ENCODE measurements at places on chromosomes 13 and 19. TPM values are rescaled to one million over a fixed set of nuclear protein-coding genes. Genes with fewer than 3 reads are reported as not detected.

KCNC3 gene
- 0.37 TPM for total RNA-seq

- H3K27me3 ChIP-seq, result no peaks in the 10 kb centered on the region
- no peak overlapping the region for H3K4me3 ChIP-seq
- peak overlapping the region; percentile 65 for H3K27ac ChIP-seq
- H3K4me1 ChIP-seq, result no peaks in the 10 kb centered on the region
- DNase-seq, result no peak
Observed at GRCh38 chr13:110024645-110024980, 238.2 kb upstream of the IRS2 start.

GRCh38 chr19:30450835-30451321 is 78.7 kb downstream of the ZNF536 start:
- H3K27ac ChIP-seq, result peak overlapping the region; percentile 55
- H3K27me3 ChIP-seq, result no peaks in the 10 kb centered on the region
- H3K4me1 ChIP-seq, result no peaks in the 10 kb centered on the region
- no peaks in the 10 kb centered on the region for H3K36me3 ChIP-seq

DNA sequence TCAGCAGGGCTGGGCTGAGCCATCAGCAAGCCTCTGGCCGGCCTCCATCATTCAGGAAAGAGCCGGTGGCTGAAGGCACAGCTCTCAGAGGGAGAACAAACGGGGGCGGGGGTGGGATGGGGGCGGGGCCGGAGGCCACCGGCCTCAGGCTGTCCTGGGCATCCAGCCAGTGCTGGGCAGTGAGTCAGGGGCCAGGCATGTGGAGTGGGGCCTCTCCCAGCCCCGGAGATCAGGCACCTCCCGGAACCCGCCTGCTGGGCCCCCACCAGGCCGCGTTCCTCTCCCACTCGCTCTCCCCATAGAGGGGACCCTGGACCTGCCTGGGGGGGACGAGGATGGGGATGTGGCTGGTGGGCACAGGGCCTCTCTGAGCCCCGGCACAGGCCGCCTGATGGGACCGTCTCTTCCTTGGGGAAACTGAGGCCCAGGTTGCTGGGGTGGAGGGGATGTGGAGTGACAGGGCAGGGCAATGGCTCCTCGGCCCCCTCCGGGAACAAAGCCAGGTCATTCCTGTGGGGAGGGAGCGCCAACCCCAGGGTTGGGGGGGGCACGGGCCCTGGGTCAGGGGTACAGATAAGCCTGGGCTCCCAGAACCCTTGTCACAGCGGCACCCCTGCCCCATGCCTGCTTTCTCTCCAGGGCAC is 12.9 kb downstream of the SPC24 start:
- H3K4me3 ChIP-seq, result peak overlapping the region; percentile 4
- DNase-seq, result peak; percentile 75
- H3K27me3 ChIP-seq, result no peaks in the 10 kb centered on the region
- peak overlapping the region; percentile 96 for H3K27ac ChIP-seq
- no peaks in the 10 kb centered on the region for H3K36me3 ChIP-seq
- peaks cover 34% of the 10 kb centered on the region for H3K4me1 ChIP-seq

DNA sequence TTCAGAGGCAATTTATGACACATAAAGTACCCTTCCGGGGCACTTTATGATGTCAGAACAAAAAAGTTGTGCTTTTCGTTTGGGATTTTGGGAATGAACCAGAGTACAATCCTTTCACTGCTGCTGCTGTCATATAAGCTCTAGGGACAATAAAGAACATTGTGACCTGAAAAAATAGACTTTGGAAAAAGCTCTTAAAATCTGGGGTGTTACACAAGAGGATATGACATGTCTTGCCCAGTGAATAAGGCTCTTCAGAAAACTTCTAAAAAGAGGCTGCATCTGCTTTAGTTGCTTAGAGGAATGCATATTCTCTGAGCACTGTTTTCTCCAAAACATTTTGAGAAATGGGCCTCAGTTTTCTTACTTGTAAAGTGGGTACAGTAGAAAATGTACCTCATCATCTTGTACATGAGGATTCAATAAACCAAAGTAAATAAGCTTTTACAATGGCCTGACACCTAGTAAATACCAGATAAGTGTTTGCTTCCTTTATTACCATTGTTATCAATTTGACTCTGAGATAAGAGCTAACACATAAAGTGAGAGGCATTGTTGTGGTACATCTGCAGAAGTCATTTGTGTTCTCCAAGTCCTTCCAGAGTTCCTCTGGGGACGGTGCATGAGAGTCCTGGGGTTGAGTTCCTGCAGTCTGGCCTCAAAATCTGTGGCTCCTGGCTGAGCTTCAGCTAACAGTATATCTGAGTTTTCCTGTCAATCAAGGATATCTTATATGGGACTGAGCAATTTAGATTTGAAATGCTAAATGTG is 67.4 kb upstream of the EDNRB start:
- no peaks in the 10 kb centered on the region for H3K4me1 ChIP-seq
- H3K4me3 ChIP-seq, result no peak overlapping the region
- no peak for DNase-seq
- H3K36me3 ChIP-seq, result no peaks in the 10 kb centered on the region
- no peaks in the 10 kb centered on the region for H3K27me3 ChIP-seq

C2CD4C gene
- 0.79 TPM for total RNA-seq

DNA sequence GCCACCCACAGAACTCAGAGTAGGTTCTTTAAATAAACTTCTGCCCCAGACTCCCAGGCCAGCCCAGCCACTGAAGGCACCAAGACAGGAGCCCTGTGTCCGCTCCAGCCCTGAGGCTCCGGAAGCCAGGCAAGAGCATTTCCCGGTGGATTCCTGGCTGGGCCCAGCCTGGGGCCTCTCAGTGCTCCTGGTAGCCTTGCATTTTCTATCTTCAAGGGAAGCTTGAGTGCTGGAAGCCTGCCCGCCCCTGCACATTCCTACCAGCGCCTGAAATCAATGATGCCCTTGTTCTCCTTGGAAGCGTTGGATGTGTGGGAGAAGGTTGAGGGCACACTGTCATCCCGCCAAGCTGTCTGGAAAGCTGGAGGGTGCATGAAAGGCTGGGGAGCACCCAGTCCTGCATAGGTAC is 70.3 kb downstream of the ALOX5AP start:
- DNase-seq, result no peak
- no peak overlapping the region for H3K27ac ChIP-seq
- H3K4me3 ChIP-seq, result no peak overlapping the region
- H3K27me3 ChIP-seq, result no peaks in the 10 kb centered on the region
- H3K36me3 ChIP-seq, result no peaks in the 10 kb centered on the region

PNMA8B gene
- 0.37 TPM for total RNA-seq

GRCh38 chr13:99800011-99800410 is 171.6 kb downstream of the ZIC5 start:
- H3K36me3 ChIP-seq, result no peaks in the 10 kb centered on the region
- no peak overlapping the region for H3K27ac ChIP-seq
- no peaks in the 10 kb centered on the region for H3K4me1 ChIP-seq
- H3K4me3 ChIP-seq, result no peak overlapping the region
- H3K27me3 ChIP-seq, result no peaks in the 10 kb centered on the region

DNA sequence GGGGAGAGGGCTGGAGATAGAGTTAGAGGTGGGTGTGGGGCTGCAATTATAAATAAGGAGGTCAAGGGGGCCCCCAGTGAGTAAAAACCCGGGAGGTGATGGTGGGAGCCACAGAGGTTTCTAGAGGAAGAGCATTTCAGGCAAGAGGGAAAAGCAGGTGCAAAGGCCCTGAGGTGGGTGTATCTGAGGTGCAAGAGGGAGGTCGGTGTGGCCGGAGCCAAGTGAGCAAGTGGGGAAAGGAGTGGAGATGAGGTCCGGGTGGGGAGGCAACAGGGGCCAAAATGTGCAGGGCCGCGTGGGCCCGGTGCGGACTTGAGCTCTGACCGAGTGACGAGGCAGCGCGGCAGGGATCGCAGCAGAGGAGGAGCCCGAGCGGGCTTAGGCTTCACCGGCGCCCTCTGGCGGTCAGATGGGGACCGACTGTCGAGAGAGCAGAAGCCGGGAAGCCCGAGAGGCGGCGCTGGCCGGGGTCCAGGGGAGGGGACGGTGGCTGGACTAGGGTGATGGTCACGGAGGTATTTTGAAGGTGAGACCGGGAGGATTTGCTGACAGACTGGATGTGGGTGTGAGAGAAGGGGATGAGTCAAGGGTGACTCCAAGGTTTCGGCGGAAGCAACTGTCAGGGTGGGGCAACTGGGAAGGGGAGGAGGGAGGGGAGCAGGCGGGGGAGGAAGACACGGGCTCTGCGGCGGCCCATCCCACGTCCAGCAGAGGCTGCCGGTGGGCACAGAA is 17.7 kb upstream of the SPACA4 start:
- no peak overlapping the region for H3K4me3 ChIP-seq
- H3K4me1 ChIP-seq, result peaks cover 15% of the 10 kb centered on the region
- peak; percentile 95 for DNase-seq
- H3K27ac ChIP-seq, result peak overlapping the region; percentile 48
- H3K36me3 ChIP-seq, result no peaks in the 10 kb centered on the region
- no peaks in the 10 kb centered on the region for H3K27me3 ChIP-seq

HSD17B14 gene
- 3.5 TPM for total RNA-seq

USPL1 gene
- 8.6 TPM for total RNA-seq

GAPDHS gene
- not detected for total RNA-seq

- no peak overlapping the region for H3K27ac ChIP-seq
- no peak for DNase-seq
- H3K27me3 ChIP-seq, result no peaks in the 10 kb centered on the region
- H3K36me3 ChIP-seq, result no peaks in the 10 kb centered on the region
- H3K4me1 ChIP-seq, result no peaks in the 10 kb centered on the region
Observed at GRCh38 chr13:78409172-78409571, 194.2 kb downstream of the POU4F1 start.

DNA sequence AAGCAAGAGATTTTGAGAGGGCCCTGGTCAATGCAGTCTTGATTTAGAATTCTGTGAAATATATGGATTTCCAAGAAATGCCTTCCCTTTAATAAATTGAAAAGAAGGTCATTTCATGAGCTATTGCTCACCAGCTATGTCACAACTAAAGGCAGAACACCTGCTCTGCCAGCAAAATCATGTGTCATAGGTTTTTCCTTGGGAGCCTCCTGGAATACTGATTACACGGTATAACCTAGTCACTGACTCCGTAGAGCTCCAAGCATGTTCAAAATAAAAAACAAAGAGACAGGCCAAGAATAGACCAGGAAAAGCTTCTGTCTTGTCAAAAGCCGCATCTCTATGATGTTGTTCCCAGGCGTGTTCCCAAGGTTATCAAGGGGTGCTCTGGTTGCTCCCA is 45.5 kb downstream of the HSPH1 start:
- H3K4me3 ChIP-seq, result no peak overlapping the region
- no peaks in the 10 kb centered on the region for H3K36me3 ChIP-seq
- H3K27ac ChIP-seq, result no peak overlapping the region
- DNase-seq, result no peak

KL gene
- 0.60 TPM for total RNA-seq

DNA sequence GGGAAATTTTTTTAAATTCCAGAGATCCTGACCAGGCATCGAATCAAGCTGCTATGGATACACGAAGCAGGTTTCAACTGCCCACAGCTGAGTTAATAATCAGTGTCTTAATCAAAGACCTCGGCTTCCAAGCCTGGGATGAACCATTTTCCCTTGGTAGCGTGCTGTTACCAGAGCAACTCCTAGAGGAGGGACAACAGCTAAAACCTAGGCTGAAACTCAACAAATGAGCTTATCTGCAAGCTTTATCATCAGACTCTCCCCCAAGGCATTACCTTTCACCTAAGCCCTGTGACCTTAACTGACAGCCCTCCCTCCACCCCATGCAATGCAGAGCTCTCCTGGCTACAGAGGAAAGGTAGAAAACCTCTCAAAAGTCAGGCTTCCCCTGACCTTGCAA is 39.7 kb downstream of the RCBTB1 start:
- no peaks in the 10 kb centered on the region for H3K27me3 ChIP-seq
- no peak overlapping the region for H3K27ac ChIP-seq
- no peak for DNase-seq
- no peaks in the 10 kb centered on the region for H3K36me3 ChIP-seq

DNA sequence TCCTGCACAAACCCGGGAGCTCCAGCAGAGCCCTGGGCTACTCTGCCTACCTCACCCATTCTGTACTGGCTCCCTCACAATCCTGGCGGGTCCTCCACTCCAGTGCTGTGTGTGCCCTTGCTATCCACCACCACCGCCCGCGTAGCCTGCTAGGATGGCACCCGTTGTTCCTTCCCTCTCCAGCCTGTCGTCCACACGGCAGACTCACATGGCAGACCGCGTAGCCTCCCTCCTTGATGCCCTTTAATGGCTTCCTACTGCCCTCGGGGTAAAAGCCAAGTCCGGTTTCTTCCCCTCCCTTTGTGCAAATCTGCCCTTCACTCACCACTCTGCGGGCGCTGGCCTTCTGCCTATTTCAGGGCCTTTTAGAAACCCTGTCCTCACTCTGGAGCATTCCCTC is 106.6 kb downstream of the RAB20 start:
- no peaks in the 10 kb centered on the region for H3K36me3 ChIP-seq
- peak overlapping the region; percentile 72 for H3K27ac ChIP-seq
- DNase-seq, result no peak

GRCh38 chr13:38897521-38897920 is 93.1 kb downstream of the STOML3 start:
- no peak overlapping the region for H3K4me3 ChIP-seq
- H3K27ac ChIP-seq, result no peak overlapping the region
- no peaks in the 10 kb centered on the region for H3K36me3 ChIP-seq
- H3K27me3 ChIP-seq, result no peaks in the 10 kb centered on the region
- DNase-seq, result no peak

CEACAM20 gene
- total RNA-seq, result not detected

GRCh38 chr19:30017172-30017571 is 75.1 kb downstream of the URI1 start:
- no peak overlapping the region for H3K27ac ChIP-seq
- H3K27me3 ChIP-seq, result no peaks in the 10 kb centered on the region
- H3K36me3 ChIP-seq, result no peaks in the 10 kb centered on the region
- DNase-seq, result no peak
- no peak overlapping the region for H3K4me3 ChIP-seq

DNA sequence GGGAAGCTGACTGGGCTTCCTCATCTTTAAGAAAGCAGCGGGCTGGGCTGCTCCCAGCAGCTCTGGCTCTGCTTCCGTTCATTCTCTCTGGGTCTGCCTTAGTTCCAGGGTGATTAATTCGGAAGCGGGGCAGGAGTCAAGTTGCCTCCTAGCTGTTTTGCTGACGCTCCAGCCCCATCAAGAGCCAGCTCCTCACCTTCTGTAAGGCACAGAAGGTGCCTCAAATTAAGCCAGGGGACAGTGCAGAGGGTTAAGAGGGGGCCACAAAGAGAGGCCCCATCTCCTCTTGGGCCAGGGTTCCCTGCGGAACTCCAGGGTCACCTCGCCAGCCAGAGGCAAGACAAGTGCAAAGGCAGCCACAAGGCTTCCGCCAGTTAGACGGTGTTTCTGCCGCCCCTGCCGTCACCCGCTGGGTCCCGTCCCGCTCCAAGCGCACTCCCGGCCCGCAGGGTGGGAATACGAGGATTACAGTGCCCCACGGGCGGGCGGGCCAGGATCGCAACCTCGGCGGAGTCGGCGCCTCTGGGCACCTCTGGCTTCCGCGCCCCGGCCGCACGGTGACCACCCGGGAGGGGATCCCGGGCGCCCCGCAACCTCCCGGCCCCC is 508 bp downstream of the SLC15A1 start:
- H3K4me1 ChIP-seq, result peaks cover 12% of the 10 kb centered on the region
- DNase-seq, result no peak
- no peak overlapping the region for H3K27ac ChIP-seq
- no peaks in the 10 kb centered on the region for H3K36me3 ChIP-seq
- peak overlapping the region; percentile 21 for H3K4me3 ChIP-seq
